IPS DF 19.7 (cell line): ENCODE measurements at places on chromosomes 4 and X.

- no peak for DNase-seq
These were observed 175.7 kb upstream of the SPIN4 start for GRCh38 chrX:63526863-63527262.

GRCh38 chrX:9635368-9635767, 130.3 kb downstream of the GPR143 start:
- no peak for DNase-seq

DNA sequence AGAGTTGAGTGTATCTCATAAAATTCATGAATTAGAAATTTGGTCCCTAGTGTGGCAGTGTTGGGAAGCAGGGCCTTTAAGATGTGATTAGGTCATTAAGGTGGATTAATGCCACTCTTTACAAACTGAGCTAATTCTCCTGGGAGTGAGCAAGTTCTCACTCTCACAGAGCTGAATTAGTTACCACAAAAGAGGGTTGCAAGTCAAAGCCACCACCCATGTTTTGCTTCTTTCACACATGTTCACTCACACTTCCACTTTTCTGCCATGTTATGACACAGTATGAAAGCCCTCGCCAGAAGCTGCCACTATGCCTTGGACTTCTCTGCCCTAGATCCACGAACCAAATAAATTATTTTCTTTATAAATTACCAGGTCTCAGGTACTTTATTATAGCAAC, 332.1 kb downstream of the ARAP2 start:
- DNase-seq: no peak

DNA sequence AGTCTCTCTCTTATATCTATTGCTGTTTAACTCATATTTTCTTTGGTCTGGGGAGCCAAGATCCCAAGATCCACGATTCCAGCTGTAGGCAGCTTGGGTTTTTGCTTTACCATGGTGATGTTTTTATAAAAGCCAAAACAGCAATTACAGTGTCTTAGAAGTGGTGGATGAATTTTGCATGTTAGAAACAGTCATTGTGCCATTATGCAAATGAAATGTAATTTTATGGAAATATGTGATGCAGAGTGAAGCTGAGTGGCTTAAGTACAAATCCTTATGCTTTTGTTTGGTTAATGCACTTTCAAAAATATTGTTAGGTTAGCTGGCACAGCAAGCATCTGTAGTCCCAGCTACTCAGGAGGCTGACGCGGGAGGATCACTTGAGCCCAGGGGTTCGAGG, 32.8 kb upstream of the PTTG2 start:
- no peak for DNase-seq

- no peak for DNase-seq
These were observed 23.3 kb downstream of the PHOX2B start for GRCh38 chr4:41725254-41725653.

GRCh38 chr4:138452826-138453225, 210.7 kb upstream of the SLC7A11 start:
- DNase-seq: no peak

DNA sequence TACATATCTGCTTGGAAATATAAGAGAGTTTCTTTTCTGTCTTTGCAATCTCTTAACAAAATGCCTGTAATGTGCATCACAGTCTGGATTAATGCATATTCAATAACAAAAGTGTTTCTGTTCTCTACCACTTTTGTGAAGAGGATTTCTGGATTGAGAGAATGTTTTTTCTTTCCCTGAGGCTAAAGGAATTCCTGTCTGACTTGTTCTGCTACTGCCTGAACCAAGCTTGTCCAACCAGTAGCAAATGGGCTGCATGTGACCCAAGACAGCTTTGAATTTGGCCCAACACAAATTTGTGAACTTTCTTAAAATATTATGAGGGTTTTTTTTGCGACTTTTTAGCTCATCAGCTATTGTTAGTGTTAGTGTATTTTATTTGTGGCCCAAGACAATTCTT, 1133.9 kb downstream of the SH3BGRL start:
- DNase-seq: no peak

DNA sequence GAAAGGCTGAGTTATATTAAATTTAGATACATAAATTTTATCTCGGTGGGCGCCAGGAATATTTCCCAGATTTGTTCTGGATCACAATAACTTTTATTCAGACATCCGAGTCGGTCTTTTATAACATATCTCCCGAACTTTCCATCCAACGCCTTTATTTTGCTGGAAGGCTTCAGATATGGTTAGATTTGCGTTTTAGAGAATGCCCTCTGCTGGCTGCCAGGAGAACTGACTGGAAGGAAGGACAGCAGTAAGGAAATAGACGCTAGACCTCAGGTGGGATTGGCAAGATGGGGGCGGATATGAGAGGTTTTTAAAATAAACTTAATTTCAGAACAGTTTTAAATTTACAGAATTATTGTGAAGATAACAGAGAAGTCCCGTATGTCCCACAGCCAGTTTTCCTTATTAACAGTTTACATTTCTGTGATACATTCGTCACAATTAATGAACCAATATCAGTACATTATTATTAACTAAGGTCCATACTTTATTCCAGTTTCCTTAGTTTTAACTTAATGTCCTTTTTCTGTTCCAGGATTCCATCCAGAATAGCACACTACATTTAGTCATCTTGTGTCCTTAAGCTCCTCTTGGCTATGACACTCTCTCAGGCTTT, 4.6 kb upstream of the KANTR start:
- no peak for DNase-seq

DNA sequence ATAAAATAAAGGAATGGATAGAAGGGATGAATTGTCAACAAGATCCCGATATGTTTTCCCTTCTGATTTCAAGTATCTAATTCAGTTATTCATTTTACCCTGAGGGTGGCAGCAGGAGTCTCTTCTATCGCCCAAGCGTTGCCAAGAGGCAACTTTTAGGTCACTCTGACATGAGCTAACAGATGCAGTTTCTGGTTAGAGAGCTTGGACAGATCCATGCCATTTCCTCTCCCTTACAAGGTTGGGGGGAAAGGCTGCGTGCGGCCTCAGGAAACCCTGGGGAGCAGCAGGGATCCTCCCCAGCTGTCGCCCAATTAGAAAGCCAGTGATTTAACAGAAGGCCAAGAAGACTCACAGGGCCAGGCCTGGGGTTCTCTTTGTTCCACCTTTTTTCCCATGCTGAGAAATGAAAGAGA, 35.3 kb upstream of the WAS start:
- peak; percentile 42 for DNase-seq

DNA sequence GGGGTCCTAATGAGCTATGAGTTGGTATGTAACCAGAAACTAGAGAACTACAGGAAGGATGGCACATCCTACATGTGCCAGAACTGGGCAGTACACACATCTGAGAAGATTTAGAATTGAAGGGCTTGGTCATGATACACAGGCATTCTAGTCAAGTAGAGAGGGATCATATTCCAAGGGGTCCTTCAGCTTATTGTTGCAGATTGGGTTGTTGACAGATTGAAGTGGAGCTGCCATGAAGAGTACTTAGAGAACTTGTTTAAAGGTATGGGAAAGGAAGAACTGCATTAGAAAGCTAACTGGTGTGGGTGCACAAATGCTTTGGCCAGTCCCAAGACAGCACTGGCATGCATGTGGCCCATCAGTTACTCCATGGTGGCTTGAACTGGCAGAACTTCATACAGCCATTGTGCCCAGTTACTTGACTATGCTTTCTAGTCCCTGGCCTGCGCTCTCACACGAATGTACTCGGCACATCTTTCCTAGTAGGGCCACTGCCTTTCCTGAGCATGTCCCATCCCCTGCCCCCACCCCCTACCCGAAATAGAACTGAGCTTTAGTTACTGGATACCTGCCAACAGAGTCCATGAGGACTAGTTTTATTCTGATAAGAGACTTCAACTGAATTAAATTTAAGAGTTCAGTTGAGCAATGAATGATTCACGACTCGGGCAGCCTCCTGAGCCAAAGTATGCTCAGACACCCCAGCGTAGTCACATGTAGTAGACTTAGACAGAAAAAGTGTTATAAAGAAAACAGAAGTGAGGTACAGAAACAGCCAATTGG, 64.0 kb downstream of the CCNG2 start:
- no peak for DNase-seq

GRCh38 chr4:113718252-113718651, 43.3 kb downstream of the CAMK2D start:
- no peak for DNase-seq

GRCh38 chrX:2897311-2897689, 31.8 kb downstream of the ARSD start:
- DNase-seq: no peak

DNA sequence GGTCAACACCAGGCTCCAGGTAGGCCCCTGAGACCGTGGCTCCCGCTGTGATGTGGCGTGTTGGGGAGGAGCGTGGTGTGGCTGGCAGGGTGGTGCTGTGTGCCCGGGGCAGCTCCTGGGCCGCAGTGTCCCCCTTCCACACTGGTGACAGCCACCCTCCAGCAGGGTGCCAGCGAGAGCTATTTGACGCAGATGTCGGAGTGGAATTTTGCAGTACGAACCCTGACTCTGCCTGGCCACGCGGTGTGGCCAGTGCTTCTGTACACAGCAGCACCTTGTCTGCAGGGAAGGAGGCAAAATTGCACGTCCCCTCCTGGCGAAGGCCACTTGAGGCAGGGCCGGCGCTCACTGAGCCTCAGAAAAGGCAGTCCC, 53.2 kb downstream of the CPZ start:
- DNase-seq: no peak

- no peak for DNase-seq
These were observed 227.9 kb upstream of the ANKRD50 start for GRCh38 chr4:124940387-124940786.

GRCh38 chr4:189117426-189117825, 823.2 kb upstream of the FRG1 start:
- no peak for DNase-seq

GRCh38 chrX:49303346-49303745, at the start of gene GAGE10:
Gene GAGE10 (plus strand): TSS chrX:49303646. CDS start chrX:49304860, 1,214 bp downstream.
- no peak for DNase-seq

DNA sequence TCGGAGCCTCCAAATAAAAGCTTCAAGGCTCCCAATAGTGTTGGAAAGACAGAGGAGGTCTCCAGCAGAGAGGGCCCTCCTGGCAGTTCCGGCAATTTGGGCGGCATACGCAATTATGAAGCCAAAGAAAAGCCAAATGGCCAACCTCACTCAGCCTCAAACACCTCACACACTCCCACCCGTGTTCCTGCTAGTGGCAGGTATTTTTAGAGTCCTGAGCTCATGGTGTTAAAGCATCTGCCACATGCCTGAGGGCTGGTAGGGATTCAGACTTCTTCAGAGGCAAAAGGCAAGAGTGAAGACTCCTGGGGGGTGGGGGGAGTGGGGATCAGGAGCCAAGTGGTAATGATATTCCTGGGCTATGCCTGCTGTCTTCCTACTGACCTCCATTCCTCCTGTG, 7.4 kb downstream of the RAB33A start:
- DNase-seq: no peak

DNA sequence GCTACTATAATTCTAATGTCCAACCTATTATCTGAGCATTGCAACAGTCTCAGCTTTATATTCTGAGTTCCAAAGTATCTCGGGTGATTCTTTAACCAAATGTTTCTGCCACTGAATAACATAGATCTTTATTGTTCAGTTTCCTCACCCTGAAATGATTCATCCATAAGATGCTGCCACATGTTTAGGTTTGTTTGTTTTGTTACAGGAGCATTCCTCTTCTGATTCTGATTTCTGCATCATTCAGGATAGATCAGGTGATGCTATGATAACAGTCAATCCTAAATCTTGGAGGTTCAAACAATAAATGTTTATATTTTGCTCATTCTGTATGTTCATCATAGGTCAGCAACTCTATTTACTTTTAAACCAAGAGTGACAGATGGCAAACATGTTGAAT, 927.6 kb downstream of the PCDH7 start:
- no peak for DNase-seq

DNA sequence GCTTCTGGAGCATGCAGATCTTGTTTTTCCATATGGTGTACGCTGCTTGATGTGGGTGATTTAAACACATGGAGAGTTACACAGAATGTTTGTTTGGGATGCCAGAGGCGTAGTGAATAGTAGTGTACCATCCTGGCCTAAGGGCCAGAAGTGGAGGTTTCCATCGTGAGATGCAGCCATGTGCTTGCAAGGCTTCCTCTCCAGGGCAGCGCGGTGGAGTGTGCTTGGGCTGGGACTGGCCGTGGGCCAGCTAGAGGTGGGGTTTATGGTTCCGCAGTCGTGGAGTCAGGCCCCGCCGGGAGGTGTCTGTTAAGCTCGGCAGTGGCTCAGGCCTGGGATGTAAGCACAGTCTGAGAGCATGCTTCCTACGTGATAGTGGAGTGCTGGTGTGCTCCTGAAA, 14.0 kb downstream of the STOX2 start:
- DNase-seq: no peak

DNA sequence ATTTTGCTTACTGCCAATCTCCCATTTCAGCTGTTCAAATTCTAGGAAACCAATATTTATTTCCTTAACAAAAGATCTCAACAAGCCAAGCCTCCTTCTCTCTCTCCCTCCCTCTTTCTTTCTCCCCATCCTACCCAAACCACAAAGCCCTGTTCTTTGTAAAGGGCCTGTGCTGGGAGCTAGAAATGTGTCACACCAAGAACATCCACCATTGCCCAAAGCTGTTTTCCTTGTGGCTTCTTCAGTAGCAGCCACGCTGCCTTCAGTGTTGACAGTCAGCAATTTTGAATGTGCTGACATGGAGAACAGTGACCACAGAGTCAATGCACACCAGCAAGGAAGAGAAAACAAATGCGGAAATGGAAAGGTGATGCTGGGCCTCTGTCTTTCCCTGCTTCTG, 203.0 kb downstream of the MAML3 start:
- DNase-seq: no peak

- DNase-seq: no peak
These were observed 361 bp downstream of the TMEM128 start for GRCh38 chr4:4247696-4248028.

DNA sequence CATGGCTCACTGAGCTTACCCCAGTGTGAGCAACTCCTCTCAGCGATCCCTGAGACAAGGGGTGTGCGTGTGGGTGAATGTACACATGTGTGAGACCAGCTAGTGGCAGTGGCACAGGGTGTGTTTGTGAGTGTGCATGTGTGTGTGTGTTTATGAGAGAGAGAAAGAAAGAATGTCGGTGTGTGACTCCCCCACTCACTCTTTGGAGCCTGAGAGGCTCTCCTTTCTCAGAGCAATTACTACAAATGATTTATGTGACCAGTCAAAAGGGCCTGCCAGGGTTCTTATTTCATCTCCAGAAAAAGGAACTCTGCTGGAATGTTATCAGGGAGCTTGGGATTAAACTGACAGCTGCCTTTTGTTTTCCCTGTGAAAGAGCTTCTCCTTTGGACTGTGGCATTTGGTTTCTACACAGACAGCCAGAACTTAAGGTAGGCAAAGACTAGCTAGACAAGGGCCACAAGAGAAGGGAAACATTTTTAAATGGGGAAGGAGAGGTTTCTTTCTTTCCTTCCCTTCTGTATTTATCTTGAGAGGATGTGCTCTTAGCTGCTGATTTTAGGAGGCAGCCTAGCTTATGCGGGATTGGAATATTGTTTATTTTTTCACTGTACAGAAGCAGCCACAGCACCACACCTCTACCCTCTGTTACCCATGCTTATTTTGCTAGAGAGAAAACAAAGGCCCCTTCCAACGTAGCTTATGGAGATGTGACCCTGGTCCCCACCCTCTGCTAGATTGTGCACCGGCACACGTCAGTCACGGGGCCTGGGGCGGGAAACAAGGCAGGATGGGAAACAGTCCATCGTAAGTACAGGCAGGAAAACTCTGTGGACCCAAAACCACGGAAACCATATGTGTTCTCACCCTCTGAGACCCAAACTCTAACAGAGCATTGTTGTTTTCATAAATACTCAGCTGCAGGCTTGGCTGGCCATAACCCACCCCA, 143.5 kb downstream of the MGST2 start:
- DNase-seq: no peak
